Activated CD4-positive, alpha-beta T cell treated with anti-CD3 and anti-CD28 coated beads, Interleukin-2, amount 10 ng/mL, durations not matched to agents 7 days and 5 days (primary cell): ENCODE measurements at places on chromosomes 1 and 21. TPM values are rescaled to one million over a fixed set of nuclear protein-coding genes. Genes with fewer than 3 reads are reported as not detected.
A peak's percentile ranks its signal among the peaks of the same experiment; 100 is the strongest.

The PTPRU gene
- total RNA-seq, result 0.22 TPM

GRCh38 chr1:1331068-1331965 is at the start of gene TAS1R3:
TAS1R3 (plus strand) TSS chr1:1331280; CDS start chr1:1331346, 66 bp downstream.
- no peak within 1 kb of the TSS for H3K4me3 ChIP-seq
- peaks cover under 1% of the 10 kb centered on the region for H3K36me3 ChIP-seq
- peaks cover 5% of the 10 kb centered on the region for H3K4me1 ChIP-seq
- H3K27ac ChIP-seq, result no peak within 1 kb of the TSS

- H3K4me3 ChIP-seq, result no peak overlapping the region
- H3K27me3 ChIP-seq, result no peaks in the 10 kb centered on the region
- DNase-seq, result no peak
- no peak overlapping the region for H3K27ac ChIP-seq
Observed at GRCh38 chr1:147631839-147632238, 38.5 kb downstream of the ACP6 start.

DNA sequence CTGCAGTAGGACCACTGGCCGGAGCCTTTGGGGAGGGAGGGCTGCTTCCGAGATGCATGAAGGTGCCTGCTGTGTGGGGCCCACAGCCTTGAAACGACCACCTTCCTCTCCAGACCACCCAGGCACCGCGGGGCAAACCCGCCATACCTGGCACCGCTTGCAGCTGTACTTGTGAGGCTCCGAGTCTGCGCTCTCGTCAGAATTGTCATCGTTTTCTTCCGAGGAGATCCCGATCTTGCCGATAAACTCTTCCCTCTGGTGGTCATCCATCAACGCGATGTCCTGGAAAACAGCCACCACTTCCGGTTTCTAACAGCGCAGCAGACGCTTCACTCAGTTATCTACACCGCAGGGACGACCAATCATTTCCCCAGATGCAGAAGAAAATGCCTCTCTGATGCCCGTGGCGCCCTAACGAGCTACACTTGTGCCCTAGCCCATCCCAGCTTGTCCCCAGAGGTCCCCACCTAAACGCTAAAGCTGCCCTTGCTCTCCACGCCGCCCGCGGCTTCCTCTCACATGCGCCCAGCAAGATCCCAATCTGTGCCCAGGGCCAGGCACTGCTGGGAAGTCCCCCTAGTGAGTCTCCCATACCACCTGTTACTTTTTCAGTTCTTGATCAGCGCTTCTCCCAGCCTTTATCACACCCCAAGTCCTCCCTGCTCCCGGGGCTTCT is 55.0 kb upstream of the RIPK4 start:
- no peaks in the 10 kb centered on the region for H3K27me3 ChIP-seq
- H3K4me3 ChIP-seq, result no peak overlapping the region
- peaks cover 1% of the 10 kb centered on the region for H3K4me1 ChIP-seq

DNA sequence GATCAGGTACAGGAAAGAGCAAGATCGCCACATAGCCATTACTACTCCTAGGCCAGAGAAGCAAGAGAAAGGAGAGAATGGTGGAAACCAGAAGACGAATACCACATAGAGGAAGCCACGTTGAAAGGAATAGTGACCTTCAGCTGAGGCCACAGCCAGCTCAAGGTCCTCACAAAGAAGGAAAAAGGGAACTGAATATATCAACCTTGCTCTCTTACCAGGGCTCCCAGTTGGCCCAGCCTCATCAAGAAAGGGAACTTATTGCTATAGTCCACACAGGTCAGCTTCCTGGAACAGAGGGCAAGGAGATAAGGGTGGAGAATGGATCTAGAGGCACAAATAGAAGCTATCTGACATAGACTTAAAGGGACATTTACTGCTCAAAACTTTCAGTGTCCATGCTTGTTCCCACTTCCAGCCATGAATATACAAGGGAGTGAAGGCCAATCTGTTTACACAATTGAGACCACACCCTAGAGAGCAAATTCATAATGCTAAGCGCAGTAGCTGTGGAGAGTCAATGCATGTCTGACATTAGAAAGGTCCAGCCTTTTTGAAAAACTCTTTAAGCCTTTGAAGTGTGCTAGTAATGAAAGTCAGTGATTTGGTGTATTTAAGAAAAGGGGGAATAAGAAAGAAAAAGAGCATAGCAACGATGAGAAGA is 120.7 kb upstream of the ZC3H11B start:
- no peak for DNase-seq
- H3K4me1 ChIP-seq, result no peaks in the 10 kb centered on the region
- H3K36me3 ChIP-seq, result no peaks in the 10 kb centered on the region
- H3K4me3 ChIP-seq, result no peak overlapping the region

The HTR6 gene
- not detected for total RNA-seq

GRCh38 chr1:172549621-172550280 is 16.8 kb downstream of the SUCO start:
- no peak for DNase-seq
- no peak overlapping the region for H3K4me3 ChIP-seq

DNA sequence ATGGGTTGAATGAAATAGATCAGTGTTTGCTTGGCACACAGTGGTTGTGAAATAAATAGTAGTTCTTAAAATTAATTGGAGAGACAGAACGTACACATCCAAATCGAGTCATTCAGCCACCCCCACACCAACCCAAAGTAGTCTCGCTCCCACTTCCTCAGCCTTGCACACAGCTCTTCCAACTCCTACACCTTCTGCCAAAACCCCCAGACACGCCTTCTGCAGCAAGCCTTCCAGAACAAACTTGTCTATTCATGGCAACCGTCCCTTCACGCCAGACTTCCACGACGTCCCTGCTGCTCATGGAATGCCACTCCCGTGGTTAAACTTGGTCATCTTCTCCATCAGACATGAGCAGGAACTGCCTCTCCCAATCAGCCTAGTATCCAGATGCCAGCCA is 37.5 kb upstream of the RD3 start:
- H3K4me1 ChIP-seq, result peaks cover 14% of the 10 kb centered on the region
- no peak for DNase-seq
- H3K27me3 ChIP-seq, result no peaks in the 10 kb centered on the region
- no peaks in the 10 kb centered on the region for H3K36me3 ChIP-seq
- no peak overlapping the region for H3K4me3 ChIP-seq

The PGBD5 gene
- not detected for total RNA-seq

The HAPLN2 gene
- not detected for total RNA-seq

DNA sequence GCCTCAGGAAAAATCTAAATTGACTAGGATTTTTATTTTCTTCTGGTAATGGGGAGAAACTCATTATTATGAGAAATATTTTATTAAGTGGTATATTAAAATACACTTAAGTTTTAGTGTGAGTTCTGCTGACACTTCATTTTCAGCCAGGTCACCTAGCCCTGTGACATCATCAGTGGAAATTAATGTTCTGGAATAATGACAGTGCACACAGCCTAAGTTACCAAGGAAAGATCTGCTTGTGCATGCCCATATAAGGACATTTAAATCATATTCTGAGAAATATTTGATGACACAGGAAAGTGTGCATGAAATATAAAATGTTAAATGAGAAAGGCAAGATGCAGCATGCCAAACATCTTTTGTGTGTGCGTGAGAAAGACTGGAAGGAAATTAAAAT is 102.0 kb downstream of the KIF14 start:
- peaks cover 6% of the 10 kb centered on the region for H3K27me3 ChIP-seq
- H3K36me3 ChIP-seq, result no peaks in the 10 kb centered on the region
- no peak for DNase-seq
- peaks cover 1% of the 10 kb centered on the region for H3K4me1 ChIP-seq
- H3K27ac ChIP-seq, result no peak overlapping the region

GRCh38 chr1:3225661-3226060 is 156.7 kb downstream of the PRDM16 start:
- no peaks in the 10 kb centered on the region for H3K36me3 ChIP-seq
- DNase-seq, result no peak
- H3K4me1 ChIP-seq, result no peaks in the 10 kb centered on the region
- H3K4me3 ChIP-seq, result no peak overlapping the region

DNA sequence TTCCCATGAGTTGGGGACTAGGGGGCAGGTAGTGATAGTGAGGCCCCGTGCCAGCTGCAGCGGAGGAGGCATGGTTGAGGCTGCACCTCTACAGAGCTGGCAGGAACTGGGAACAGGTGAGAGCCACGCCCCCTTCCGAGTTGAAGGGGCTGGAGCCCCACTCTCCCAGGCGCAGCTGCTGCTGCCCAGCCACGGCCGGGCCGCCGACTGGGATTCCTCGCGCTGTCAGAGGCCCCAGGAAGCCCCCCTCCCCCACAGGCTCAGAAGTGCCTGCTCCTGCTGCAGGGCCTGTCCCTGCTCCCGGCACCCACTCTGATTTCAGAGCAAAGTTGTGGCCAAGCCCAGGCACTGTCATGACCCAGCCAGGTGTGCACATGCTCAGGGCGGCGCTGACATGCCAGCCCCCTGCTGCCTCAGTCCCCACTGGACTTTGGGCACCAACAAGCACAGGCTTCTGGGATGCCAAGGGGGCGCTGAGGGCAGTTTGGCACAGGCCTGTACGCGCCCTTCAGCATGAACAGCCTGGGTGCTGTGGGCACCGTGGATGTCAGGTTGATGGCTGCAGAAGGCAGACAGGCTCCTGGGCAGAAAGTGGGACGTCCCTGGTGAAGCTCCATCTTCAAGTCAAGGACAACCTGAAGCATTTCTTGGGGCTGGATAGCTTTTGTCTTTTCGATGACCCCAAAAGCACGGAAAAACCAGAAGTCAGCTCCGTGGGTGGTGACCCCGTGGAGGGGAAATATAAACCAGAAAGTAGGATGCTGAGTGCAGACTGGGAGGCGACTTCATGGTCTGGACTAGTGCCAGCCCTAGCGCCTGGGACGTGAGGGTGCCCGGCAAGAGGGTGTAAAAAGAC is 121.5 kb downstream of the SIM2 start:
- no peak overlapping the region for H3K4me3 ChIP-seq
- no peaks in the 10 kb centered on the region for H3K36me3 ChIP-seq
- H3K27ac ChIP-seq, result no peak overlapping the region
- no peaks in the 10 kb centered on the region for H3K4me1 ChIP-seq
- no peaks in the 10 kb centered on the region for H3K27me3 ChIP-seq

The FMO5 gene
- total RNA-seq, result 0.72 TPM

DNA sequence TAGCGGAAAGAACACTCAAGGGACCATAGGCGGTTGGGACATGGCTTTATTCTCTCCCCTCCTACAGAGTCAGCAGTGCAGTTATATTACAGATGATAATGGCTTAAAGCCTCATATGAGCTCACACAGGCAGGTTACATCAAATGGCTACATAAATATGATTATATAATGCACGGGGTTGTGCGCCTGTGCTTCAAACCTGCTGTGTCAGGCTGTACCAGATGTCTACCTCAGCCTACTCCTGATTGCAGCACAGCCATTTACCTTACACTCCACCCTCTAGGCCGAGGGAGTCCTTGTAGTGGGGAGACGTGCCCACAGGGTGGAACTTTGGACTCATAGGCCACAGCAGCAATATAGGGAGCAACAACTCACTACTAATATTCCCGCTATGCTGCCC is 16.4 kb upstream of the TBX19 start:
- H3K36me3 ChIP-seq, result peaks cover 22% of the 10 kb centered on the region
- H3K27me3 ChIP-seq, result no peaks in the 10 kb centered on the region
- H3K4me1 ChIP-seq, result peaks cover 12% of the 10 kb centered on the region
- H3K27ac ChIP-seq, result no peak overlapping the region
- no peak overlapping the region for H3K4me3 ChIP-seq
- no peak for DNase-seq

- H3K27me3 ChIP-seq, result no peaks in the 10 kb centered on the region
- peak; percentile 77 for DNase-seq
- peaks cover 62% of the 10 kb centered on the region for H3K4me1 ChIP-seq
- H3K27ac ChIP-seq, result peak overlapping the region; percentile 90
- H3K4me3 ChIP-seq, result peak overlapping the region; percentile 75
Observed at GRCh38 chr1:159015440-159015909, 5.8 kb downstream of the IFI16 start.

- H3K27ac ChIP-seq, result no peak overlapping the region
- DNase-seq, result no peak
- H3K36me3 ChIP-seq, result no peaks in the 10 kb centered on the region
- H3K27me3 ChIP-seq, result peaks cover 14% of the 10 kb centered on the region
- no peaks in the 10 kb centered on the region for H3K4me1 ChIP-seq
Observed at GRCh38 chr1:153000294-153000693, 1.3 kb upstream of the SPRR3 start.

- H3K36me3 ChIP-seq, result no peaks in the 10 kb centered on the region
- no peak for DNase-seq
- H3K4me3 ChIP-seq, result no peak overlapping the region
- no peaks in the 10 kb centered on the region for H3K4me1 ChIP-seq
- peaks cover 3% of the 10 kb centered on the region for H3K27me3 ChIP-seq
Observed at GRCh38 chr1:33692206-33693188, 171.4 kb upstream of the HMGB4 start.

GRCh38 chr1:17080880-17081279 is 27.0 kb upstream of the SDHB start:
- no peak overlapping the region for H3K4me3 ChIP-seq
- no peaks in the 10 kb centered on the region for H3K4me1 ChIP-seq
- H3K27me3 ChIP-seq, result no peaks in the 10 kb centered on the region
- H3K27ac ChIP-seq, result no peak overlapping the region

GRCh38 chr1:248828845-248829244 is 3.1 kb upstream of the SH3BP5L start:
- no peak overlapping the region for H3K27ac ChIP-seq
- H3K27me3 ChIP-seq, result peaks cover 8% of the 10 kb centered on the region
- H3K4me1 ChIP-seq, result peaks cover 24% of the 10 kb centered on the region
- no peak overlapping the region for H3K4me3 ChIP-seq
- no peak for DNase-seq

DNA sequence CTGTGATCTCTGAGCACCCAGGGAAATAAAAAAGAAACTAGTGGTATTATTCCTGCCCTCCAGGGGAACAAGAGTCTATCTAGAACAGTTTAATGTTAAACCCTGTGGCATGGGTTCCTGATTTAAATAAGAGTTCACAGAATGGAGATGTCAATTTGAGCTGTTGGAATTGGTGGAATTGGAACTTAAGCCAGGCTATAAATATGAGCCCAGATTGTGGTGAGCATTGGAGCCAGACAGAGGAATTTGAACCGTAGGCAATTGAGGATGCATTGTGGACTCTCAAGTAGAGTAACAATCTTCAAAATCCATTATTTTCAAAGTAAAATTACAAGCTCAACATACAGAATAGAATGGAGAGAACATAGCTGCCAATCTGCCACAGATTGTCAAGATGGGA is 98.2 kb downstream of the NEK7 start:
- DNase-seq, result no peak
- H3K36me3 ChIP-seq, result peaks cover 16% of the 10 kb centered on the region
- H3K4me1 ChIP-seq, result peaks cover 36% of the 10 kb centered on the region
- H3K27me3 ChIP-seq, result no peaks in the 10 kb centered on the region
- no peak overlapping the region for H3K4me3 ChIP-seq

DNA sequence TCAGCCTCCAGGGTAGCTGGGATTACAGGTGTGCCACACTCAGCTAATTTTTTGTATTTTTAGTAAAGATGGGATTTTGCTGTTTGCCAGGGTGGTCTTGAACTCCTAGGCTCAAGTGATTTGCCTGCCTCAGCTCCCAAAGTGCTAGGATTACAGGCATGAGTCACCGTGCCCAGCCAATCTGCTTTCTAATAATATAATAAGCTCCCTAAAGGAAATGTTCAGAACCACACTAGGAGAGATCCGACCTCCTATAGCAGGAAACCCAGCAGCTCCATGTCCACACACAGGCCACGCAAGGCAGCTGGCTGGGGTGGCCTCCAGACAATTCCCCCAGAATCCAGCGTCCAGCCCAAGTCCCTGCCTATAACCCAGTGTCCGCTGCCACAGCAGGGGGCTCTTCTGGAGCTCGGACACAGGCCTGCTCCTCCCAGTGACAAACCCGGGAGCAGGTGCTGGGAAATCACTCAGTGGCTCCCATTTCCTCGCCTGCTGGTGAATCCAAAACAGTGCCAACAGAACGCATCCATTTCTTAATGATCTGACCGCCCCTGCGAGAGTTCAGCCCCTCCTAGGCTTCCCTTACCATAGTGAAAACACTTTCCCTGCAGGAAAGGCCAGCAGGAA is 7.5 kb downstream of the RIPK4 start:
- H3K4me3 ChIP-seq, result no peak overlapping the region
- no peak for DNase-seq
- H3K27ac ChIP-seq, result no peak overlapping the region
- H3K4me1 ChIP-seq, result peaks cover 3% of the 10 kb centered on the region

The FCGR3A gene
- not detected for total RNA-seq
